Prostate gland (tissue), 2 donors: ENCODE measurements at places on chromosomes 4 and X. TPM values are rescaled to one million over a fixed set of nuclear protein-coding genes. Genes with fewer than 3 reads are reported as not detected.

The TEX13B gene
- total RNA-seq, result not detected

DNA sequence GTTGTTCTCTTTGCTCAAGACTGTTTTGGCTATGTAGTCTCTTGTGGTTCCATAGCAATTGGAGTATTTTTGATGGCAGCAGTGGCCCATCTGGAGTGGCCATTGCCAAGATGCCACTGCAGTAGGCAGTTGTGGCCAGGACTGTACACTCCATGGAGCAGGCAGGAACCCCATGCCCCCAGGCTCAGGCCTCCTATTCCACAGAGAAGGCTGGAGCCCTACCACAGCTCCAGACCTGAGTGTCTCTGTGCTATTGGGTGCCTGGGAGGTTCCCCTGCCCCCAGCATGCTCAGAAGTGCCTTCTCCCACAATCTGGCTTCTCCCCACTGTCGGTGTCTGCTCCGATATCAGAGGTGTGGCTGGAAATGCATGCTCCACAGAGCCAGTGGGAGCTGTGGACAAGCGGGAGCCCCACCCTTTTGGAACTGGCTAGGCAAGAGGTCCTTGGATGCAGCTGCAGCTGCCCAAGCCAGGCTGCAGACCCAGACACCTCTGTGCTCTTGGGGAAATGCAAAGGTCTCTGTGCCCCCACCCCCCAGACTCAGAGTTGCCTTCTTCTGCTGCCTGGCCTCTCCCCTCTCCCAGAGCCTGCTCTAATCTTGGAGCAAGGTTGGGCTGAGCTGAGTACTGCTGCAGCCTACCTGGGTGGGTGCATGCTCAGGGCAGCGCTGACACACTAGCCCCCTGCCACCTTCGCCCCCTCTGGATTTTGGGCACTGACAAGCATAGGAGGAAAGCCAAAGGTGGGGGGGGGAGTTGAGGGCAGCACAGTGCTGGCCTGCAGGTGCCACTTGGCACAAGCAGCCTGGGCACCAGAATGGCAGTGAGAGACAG lies 46.6 kb upstream of the UBE2NL start:
- H3K27me3 ChIP-seq, result no peaks in the 10 kb centered on the region
- H3K36me3 ChIP-seq, result no peaks in the 10 kb centered on the region
- H3K4me1 ChIP-seq, result no peaks in the 10 kb centered on the region
- no peak overlapping the region for H3K27ac ChIP-seq

- H3K4me1 ChIP-seq, result no peaks in the 10 kb centered on the region
- no peak for DNase-seq
- no peaks in the 10 kb centered on the region for H3K36me3 ChIP-seq
These were observed 42.0 kb downstream of the TMEM150C start for GRCh38 chr4:82519776-82520175.

DNA sequence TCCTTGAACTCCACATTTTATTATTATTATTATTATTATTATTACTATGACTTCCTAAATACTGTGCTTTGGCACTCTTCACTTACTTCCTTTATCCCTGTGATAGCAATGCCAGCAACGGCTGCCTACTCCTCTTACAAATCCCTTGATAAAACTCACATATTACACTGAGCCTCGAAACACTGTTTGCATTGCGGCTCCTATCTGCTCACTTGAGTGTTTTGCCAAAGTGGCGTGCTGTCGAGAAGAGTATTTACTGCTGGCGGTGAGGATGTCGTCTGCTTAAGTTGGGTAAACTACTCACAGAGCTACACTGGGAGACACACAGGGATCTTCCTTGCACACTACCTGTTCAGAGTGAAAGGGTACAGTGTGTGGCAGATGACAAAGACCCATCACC lies 143.4 kb upstream of the VCX3A start:
- no peaks in the 10 kb centered on the region for H3K36me3 ChIP-seq
- H3K27ac ChIP-seq, result no peak overlapping the region
- no peaks in the 10 kb centered on the region for H3K27me3 ChIP-seq
- H3K4me1 ChIP-seq, result no peaks in the 10 kb centered on the region
- DNase-seq, result no peak
- H3K4me3 ChIP-seq, result no peak overlapping the region

- peaks cover 4% of the 10 kb centered on the region for H3K4me1 ChIP-seq
- H3K4me3 ChIP-seq, result no peak overlapping the region
- no peak overlapping the region for H3K27ac ChIP-seq
- H3K27me3 ChIP-seq, result no peaks in the 10 kb centered on the region
- DNase-seq, result no peak
These were observed 80.0 kb downstream of the ARSJ start for GRCh38 chr4:113899271-113900070.

DNA sequence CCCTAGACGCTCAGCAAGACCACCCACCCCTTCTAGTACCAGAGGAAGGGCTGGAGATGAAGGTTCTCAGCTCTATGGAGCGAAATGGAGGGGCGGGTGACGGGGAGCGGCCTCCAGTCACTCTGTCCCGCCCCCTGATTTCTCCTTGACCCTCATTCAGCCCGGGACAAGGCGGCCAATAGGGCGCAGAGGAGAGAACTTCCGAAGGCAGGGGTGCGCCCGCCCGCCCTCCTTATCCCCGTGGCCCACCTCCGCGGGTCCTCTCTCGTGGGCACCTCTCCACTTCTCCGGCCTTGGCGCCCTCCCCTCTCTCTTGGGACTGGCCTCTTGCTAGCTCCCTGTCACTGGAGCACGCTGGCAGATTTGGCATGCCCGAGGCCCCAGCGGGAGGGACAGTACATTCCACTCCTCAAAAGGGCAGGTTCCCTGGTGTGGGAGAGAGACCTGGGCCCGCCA lies 1.1 kb upstream of the SEPTIN6 start:
- DNase-seq, result no peak
- no peaks in the 10 kb centered on the region for H3K27me3 ChIP-seq
- no peaks in the 10 kb centered on the region for H3K4me1 ChIP-seq
- H3K4me3 ChIP-seq, result no peak overlapping the region

The H2BW2 gene
- total RNA-seq, result 4.2 TPM
